ENCODE measurements at places on chromosomes 1 and 21. TPM values are rescaled to one million over a fixed set of nuclear protein-coding genes. Genes with fewer than 3 reads are reported as not detected.

The MAP3K21 gene
- 0.27 TPM for polyA plus RNA-seq

The CFAP141 gene
- polyA plus RNA-seq = not detected

The VASH2 gene
- polyA plus RNA-seq = 34.8 TPM

The NHLH1 gene
- polyA plus RNA-seq = 1.5 TPM

The AMIGO1 gene
- polyA plus RNA-seq = 14.8 TPM

DNA sequence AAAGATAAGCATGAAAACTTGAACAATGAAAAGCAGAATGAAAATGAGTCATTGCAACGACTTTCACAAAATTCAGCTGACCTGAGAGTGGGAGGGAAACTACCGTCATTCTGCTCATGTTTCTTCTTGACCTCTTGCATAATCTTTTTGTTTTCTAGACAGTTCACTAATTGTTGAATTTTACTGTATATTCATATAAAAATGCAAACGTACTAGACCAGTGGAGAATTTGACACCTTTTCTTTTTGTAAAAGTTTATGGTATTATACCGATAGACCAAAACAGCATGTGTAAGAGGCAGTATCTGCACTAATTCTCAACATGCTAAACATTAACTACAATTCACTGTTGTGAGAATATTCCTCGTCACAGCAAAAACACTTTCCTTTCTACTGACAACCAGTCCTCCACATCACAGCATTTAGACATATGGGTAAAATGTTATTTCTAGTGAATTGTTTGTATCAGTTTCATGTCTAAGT lies 137.8 kb downstream of the GREM2 start:
- no peak for DNase-seq

DNA sequence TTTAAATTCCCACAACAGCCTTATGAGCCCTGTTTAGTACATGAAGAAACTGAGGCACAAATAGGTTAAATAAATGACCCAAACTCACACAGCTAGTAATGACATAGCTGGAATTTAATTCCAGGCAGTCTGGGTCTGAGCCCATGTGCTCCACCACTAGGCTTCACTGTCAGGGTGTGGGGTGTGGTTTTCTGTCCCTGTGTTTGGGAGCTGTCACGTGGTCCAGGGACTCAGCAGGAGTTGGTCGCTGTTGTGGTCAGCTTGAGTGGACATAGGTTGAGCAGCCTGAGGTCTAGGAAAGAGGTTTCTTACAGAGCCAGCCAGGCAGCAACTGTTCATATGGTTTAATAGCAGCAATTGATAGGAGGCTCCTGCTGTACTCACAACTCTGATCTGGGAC lies 28.0 kb upstream of the KCNA10 start:
- no peak for DNase-seq

- no peak for DNase-seq
These were observed 17.4 kb upstream of the KLF18 start for GRCh38 chr1:44158871-44159270.

- no peak for DNase-seq
These were observed 5.1 kb downstream of the FCRL2 start for GRCh38 chr1:157771661-157772425.

- no peak for DNase-seq
These were observed 661 bp downstream of the PLEKHO1 start for GRCh38 chr1:150150133-150151021.

DNA sequence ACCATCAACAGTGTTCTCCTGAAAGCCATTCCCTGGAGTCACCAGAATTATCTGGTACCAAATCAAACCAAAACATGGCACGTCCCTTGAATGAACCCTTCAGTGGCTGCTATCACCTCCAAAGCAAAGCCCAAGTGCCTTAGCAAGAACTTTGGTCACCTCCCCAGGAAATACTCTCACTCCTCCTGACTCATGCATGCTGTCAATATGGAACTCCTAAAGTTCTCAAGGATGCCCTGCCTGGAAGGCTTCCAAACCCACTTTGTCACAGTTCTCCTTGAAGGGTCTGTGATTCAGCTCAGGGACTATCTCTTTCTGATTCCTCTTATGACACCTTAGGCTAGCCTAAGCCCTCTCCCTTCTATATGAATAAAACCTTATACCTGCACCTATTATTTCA lies 146.1 kb upstream of the RUNX1 start:
- no peak for DNase-seq

GRCh38 chr1:4179914-4180735 lies 280.1 kb upstream of the C1orf174 start:
- no peak for DNase-seq

DNA sequence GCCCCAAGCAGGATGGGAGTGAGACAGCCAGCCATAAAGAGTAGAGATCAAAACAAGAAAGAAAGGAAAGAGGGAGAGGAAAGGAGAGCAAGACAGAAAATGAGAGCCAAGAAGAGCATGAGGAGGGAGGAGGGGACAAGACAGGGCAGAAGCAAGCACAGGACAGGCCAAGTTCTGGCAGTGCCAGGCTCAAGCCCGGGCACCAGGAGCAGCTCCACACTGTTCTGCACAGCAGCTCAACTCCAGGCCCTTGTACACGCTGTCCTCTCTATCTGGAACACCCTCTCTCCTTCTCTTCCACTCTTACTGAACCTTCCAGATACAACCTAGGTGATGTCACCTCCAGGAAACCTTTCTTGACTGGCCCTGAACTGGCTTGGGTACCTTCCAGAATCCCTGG lies 11.7 kb downstream of the IFFO2 start:
- no peak for DNase-seq

- DNase-seq = no peak
These were observed 46.8 kb upstream of the ZC3H11B start for GRCh38 chr1:219659684-219660083.

DNA sequence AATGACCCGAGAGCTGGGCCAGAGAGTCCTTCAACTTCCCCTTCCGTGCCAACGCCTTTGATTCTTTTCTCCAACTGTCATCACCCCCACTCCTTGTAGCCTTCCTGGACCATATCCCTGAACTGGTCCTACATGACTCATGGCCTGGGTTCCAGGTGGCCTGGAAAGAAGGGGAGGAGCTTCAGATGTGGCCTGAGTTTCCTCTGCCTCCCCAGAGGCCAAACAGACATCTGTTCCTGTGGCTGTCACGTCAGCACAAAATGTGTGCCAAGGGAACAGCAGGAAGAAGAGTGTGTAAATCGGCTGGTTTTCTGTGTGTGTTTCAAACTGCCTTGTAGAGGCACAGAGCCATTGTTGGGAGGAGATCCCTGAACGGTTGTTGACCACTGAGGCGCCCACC lies 24.9 kb upstream of the KIRREL1 start:
- DNase-seq = no peak

GRCh38 chr1:8363186-8363766 lies 45.4 kb downstream of the SLC45A1 start:
- DNase-seq = no peak

GRCh38 chr1:108009603-108010195 lies 44.7 kb upstream of the VAV3 start:
- DNase-seq = no peak

DNA sequence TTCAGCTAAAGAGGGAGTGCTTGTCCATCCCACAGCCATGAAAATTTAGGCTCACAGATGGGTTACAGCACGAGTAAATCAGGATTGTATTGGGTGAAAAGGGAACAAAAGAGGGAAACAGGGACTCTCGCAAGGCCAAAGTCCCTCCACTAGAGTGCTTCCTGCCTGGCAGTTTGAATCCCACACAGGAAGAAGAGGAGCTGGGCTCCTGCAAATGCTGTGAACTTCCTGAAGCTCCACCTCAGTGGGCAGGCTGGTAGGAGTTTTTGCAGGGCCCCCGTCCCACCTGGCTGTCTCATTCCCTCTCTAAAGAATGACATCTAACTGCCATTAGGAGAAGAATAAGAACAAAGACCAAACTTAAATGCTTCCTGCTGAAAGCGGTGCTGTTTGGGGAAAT lies 712.0 kb upstream of the PRMT6 start:
- DNase-seq = no peak

GRCh38 chr1:36703526-36704208 lies 221.0 kb upstream of the CSF3R start:
- peak; percentile 76 for DNase-seq

- DNase-seq = no peak
These were observed 6.6 kb downstream of the CMPK1 start for GRCh38 chr1:47340227-47340626.

DNA sequence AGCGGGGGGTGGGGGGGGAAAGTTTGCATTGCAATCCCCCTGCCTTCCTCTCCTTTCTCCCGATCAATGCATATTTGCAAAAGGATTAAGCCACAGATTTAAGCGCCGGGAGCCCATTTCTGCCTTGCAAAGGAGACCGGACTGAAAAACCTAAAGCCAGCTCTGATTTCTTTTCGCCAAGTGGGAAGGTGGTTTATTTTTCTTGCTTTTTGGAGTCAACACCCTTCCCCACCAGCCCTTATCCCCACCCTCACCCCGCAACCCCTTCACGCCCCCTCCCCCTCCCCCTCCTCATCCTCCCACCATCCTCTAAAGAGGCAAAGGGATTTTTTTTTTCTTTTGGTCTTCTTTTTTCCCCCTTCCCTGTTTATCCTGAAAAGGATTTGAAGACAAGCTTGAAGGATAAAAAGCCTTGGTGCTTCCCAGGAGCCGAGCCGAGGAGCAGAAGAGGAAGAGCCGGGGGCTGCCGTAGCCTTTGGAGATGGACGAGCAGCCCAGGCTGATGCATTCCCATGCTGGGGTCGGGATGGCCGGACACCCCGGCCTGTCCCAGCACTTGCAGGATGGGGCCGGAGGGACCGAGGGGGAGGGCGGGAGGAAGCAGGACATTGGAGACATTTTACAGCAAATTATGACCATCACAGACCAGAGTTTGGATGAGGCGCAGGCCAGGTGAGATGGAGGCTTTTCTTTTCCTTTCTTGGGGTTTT lies 513 bp downstream of the PBX1 start:
- DNase-seq = peak; percentile 47

GRCh38 chr21:34988139-34988538 lies 61.0 kb downstream of the RUNX1 start:
- no peak for DNase-seq

- no peak for DNase-seq
These were observed 11.2 kb upstream of the DPH2 start for GRCh38 chr1:43958351-43959255.
